ENCODE measurements at places on chromosomes 1 and 21.

DNA sequence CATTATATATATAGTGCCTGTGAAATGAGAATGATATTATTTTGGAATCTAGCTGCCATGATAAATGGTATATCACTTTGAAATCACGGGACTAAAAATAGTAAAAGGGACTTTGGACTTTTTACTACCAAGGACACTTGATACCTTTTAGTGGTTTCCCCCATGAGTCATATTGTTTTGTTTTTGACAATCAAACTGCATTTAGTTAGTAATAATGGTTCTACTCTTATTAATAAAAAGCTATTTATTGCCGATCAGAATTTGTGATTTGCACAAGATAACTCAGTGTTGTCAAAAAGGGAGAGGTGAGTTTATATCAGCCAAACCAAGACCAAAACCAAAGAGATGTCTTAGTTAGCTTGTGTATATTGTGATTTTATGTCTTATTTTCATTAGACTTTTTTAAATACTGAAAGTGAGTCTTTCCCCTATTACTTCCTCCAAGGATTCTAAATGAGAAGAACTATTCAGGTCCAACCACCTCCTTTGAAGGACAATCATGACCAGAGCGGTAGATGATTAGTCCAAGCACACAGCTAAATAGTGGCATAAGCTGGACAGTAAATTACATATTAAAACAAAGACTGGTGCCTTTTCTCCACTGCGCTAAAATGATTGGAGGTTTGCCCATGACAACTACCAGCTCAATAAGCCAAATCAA is 281.7 kb upstream of the ESRRG start:
- DNase-seq, result no peak

DNA sequence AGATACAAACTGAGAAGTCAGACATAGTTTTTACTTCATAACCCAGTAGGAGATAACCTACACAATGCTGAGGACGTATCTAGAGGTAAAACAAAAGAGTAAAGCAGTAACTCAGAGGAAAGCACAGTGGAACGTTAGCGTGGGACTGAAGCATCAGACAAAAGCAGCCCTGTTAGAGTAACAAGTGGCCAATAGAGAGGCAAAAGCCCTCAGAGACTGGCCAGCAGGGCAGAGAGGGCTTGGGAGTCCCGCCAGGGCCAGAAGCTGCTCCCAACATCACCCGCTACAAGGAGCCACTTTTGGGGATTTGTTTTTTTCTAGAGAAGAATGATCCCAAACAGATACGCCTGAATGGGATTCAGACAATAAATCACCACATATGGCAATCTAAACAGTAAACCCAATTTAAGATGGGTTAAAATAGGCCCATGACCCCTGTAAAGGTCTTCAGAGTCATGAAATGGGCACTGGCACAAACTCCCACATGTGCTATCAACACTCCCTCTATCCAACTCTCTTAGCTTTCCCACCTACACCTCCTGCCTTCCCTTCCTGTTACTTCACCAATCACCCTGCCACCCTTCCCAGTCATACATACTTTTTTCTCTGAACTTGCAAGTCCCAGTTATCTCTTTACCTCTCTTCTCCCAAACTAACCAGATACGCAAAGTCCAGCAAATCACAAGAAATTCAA is 17.2 kb downstream of the TADA1 start:
- DNase-seq, result no peak

- DNase-seq, result no peak
Measured at GRCh38 chr1:246492611-246493245, 14.4 kb downstream of the SMYD3 start.

DNA sequence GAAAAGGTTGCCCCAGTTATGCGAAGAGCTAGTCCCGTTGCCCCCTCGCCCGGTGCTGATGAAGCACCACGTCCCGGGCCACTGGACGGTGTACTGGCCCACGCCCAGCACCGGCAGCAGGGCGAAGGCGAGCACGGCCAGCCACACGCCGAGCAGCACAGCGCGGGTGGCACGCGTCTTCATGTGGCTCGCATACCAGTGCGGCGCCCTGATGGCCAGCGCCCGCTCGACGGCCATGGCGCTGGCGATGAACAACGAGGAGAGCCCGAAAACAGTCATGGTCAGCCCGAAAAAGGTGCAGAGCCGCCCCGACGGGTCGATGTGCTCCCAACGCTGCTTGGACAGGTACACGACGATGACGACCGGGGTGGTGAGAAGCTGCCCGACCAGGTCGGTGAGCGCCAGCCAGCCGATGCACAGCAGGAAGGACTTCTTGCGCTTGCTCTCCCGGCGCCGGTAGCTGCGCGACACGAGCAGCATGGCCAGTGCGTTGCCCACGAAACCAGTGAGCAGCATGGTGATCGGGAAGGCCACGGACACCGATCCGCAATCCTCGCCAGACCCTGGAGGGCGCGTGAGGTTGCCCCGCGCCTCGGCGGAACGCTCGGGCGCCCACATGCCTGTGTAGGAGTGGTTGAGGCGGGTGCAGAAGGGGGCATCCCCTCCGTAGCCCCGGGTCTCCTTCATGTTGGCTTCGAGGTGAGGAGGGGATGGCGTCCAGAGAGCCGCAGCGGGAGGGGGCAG is 553 bp downstream of the PTGER3 start:
- no peak for DNase-seq

DNA sequence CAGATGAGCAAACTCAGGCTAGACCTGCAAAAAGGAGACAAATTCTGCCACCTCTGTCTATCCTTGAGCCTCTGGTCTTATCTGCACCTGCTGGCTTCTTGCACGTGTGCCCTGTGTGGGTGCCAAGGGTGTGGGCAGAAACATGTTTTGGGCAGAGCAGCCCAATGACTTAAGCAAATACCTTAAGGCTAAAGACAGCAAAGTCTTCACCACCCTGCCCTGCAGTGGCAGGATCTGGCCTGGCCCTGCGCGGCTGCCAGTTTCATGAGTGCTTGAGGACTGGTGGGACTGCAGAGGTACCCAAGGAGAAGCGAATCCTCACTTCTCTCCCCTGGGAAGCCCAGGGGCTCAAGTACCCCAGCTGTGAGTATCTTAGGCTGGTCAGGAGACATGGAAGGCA is 3.8 kb upstream of the SLC26A9 start:
- no peak for DNase-seq

DNA sequence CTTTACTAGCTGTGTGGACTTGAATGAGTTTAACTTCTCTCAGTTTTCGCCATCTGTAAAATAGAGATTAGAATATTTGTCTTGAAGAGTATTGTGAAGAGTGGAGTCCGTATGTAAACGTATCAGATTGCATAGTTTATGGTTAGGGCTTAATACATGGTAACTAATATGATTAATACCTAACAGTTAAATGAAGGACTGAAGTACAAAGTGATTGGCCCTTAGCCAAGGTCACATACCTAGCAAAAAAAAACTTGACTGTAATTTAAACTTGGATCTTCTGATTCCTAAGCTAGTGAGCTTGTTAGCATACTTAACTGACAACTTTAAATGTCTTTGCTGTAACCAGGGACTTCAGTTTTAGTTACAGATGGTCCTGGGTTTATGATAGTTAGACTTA is 1.9 kb downstream of the GIPC2 start:
- no peak for DNase-seq

DNA sequence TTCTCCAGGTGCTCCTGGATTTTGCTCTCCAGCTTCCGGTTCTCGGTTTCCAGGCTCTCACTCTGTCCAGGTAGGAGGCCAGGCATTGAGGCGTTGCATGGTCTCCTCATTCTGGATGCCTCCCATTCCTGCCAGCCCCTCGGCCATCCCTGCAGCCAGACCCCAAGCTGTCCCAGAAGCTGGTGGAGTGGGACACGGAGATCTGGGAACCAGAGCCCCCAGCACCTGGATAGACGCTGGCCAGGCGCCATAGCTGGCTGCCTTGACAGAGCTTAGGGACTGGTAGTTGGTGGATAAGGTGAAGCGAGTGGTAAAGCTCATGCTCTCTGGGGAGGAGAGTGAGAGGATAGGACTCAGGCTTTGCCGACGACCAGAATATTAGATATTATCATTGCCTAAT is 29.6 kb downstream of the RAP1A start:
- DNase-seq, result no peak

DNA sequence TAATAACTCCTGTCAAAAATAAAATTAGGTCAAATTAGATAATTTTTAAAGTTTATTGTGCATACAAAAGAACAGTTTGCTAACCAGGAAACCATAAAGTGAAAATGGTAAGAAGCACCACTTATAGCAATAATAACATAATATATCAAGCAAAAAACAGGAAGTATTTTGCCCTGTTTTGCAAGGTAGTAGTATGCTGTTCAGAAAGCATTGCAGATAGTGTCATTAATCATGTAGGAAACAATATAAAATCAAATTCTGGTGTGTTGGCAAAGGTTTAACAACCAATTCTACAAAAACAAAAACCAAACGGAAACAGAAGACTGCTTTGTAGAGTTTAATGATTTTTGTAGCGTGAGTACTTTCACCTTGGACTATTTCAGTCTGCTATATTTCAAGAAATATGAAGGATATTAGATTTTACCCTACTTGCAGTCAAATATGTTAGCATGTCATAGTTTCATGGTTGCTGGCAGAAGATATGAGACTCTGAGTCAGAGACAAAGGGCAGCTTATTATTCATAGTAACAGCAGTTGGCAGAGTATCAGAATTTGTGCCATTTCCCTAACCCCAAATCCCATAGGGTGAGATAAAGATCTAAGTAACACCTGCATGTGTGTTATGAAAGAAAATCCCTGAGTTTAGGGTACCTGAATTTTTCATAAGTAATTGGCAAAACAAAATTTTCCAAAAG is 729.0 kb upstream of the BRINP3 start:
- no peak for DNase-seq

DNA sequence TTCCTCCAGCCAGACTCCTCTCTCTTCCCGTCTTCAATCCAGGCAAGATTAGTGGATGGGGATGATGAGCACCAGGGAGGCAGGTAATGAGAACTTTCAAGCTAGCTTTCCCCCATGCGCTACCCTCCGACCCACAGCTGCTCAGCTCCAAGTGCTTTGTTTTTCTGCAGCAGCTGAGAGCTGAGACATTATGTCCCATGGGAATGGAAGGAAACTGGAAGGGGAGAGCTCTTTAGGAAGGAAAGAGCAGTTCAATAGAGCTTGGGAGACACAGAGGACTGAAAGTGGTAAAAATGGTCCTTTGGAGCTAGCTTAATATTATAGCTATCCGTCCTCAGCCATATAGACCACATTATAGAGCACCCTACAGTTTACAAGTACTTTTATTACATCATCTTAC is 39.8 kb downstream of the RAB3B start:
- DNase-seq, result no peak

GRCh38 chr1:45884700-45885099 is 81.3 kb downstream of the MAST2 start:
- no peak for DNase-seq

DNA sequence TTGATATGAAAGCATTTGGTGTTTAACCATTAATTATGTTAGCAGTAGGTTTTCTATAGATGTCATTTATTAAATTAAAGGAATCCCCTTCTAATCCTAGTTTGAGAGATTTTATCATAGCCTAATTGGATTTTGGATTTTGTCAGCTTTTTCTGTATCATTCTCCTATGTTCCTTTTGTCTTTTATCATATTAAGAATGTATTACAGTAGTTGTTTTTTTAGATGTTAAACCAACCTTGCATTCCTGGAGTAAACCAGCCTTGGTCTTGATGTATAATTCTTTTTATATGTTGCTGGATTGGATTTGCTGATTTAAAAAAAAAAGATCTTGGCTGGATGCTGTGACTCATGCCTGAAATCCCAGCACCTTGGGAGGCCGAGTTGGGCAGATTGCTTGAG is 5.6 kb downstream of the SETDB1 start:
- DNase-seq, result no peak

DNA sequence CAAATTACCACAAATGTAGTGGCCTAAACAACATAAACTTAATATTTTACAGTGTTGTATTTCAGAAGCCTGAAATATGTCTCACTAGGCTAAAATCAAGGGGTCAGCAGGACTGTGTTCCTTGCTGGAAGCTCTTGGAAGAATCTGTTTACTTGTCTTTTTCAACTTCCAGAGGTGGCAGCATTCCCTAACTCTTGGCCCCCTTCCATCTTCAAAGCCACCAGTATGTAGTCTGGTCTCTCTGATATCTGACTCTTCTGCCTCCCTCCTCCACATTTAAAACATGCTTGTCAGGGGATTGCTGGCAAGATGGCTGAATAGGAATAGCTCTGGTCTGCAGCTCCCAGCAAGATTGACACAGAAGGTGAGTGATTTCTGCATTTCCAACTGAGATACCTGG is 567.5 kb downstream of the PLA2G4A start:
- DNase-seq, result no peak

DNA sequence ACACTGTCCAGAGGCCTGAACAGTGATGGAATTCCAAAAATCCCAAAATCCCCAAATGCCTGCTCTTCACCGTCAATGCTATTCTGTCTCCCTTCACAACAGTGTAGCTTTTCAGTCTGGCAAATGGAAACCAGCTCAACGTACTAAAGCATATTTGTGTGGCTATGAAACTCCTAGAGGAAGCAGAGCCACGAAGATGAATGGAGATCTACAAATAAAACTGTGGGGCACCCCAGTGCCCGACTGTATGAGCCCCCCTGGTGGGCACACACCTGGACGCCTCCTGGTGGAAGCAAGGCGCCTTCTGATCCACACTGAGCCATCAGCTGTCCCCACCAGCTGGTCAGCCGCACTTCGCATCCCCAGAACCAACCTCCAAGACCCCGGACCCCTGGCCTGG is 129.1 kb upstream of the SOD1 start:
- no peak for DNase-seq

DNA sequence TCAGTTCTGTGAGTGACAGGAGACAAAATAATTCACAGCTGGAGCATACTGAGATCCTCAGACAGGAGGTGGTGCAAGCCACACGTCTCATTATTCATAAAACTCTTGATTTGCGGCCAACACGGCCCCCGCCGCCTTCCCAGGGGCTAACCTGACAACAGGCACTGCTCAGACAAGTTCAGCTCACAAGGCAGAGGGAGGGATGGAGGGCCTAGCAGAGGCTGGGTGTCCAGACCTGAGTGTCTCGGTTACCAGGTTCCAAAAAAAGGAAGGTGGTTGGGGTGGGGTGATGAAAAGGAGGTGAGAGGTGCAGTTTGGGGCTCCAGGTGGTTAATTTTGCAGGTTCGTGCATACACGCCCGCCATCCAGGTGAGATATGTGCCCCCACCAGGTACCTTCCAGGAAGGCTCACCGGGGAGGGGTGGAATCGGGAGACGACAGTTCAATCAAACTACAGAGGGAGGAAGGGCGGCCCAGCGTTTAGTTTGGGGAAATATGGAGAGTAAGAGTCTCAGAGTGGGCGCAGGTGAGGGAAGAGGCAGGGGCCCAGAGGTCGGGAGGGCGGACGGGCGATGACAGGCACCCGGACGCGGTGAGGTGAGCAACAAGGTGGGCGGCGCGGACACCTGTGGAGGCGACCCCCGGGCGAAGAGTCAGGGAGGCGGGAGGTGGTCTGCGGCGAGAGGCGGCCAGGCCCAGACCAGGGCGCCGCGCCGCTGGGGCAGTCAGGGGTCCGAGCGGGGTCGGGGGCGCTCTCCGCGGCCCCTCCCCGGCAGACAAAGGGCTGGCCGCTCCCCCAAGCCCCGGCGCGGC is 629 bp downstream of the CTNNBIP1 start:
- no peak for DNase-seq
